AG20443 (cell line): ENCODE measurements at places on chromosomes 4 and X.

DNA sequence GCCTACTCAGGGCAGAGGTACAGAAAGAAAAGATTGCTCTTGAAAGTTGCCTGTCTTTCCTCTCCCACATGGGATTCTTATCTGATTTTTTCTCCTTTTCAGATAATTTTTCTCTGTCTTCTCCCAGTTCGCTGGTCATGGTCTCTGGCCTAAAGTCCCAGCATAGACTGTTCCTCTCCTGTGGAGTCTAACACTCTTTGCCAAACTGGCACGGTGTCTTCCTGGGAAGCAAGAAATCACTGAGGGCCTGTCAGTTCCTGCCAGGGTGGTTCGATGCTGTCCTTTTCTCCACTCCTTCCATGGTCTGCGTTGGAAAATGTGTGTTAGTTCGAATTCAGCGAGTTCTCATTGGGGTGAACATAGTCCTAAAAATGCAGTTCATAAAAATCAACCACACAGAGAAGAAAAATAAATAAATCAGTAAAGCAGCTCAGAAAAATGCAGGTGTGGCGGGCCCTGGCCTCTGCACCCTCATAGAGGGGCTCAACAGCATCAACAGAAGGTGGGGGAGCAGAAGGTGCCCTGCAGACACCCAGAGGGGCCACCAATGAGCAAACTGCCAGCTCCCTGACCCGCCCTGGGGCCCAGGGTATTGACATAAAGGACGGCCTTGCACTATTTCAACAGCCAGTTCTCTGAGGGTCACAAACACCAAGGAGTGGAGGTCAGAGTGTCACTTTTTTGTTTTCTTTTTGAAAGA lies 2.1 kb downstream of the RGN start:
- DNase-seq = no peak

DNA sequence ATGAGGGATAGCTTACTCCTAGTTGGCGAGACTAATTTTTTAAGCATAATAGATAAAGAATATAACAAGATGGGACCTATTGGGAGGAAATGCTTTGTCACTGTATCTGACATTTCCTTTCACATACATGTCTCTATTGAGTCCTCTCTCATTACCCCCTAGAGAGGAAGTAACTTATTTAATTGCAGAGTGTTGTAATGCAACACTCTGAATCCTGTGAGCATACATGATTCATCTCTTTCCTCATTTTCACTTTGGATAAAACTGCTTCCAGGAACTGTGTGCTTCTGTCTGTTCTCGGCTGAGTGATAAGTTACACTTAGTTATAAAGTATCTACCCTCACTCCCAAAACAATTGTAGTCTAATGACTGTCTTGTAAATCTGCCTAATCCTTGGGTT lies 266.1 kb upstream of the ANXA10 start:
- DNase-seq = no peak

GRCh38 chr4:4427121-4427870 lies 40.4 kb downstream of the NSG1 start:
- DNase-seq = no peak

GRCh38 chrX:18354369-18355223 lies at the start of gene SCML2:
TSS of gene SCML2 (minus strand) at chrX:18354688. CDS start at chrX:18334071, 20,617 bp downstream.
- peak; percentile 73 for DNase-seq

DNA sequence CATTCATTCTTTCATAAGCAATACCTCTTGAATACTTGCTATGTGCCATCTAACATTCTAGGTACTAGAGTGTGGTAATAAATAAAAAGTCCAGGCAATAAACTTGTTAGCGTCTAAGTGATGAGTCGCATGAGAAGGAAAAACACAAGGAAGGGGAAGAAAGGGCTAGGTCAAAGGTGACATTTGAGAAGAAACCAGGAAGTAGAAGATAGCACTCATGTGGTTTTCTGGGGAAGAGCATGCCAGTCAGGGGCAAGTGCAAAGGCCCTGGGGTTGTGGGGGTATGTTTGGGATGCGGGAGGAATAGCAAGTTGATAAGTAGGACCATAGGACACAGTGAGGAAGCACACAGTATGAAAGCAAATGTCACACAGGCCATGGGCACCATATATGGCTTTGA lies 157.0 kb downstream of the TSPAN5 start:
- no peak for DNase-seq

- DNase-seq = peak; percentile 62
Measured at GRCh38 chrX:17521871-17522693, 147.1 kb downstream of the NHS start.

- DNase-seq = no peak
Measured at GRCh38 chrX:154549766-154550165, 2.3 kb downstream of the IKBKG start.

DNA sequence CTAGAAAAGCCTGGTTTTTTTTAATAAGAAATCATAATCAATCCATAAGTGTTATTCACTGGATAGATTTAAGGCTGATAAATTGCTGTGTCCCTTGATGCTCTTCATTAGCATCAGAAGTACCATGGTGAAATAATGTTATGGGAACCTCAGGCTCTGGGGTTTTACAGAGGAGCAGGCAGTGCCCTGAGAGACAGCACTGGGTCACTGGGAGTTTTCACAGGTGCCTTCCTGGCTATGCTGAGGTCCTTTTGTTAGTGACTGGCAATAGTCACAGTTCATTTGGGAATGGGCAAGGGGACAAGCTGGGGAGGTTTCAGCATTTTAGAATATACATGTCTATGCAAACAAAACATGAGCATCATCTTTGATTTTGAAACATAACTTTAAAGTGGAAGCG lies 38.6 kb downstream of the ANK2 start:
- DNase-seq = no peak

DNA sequence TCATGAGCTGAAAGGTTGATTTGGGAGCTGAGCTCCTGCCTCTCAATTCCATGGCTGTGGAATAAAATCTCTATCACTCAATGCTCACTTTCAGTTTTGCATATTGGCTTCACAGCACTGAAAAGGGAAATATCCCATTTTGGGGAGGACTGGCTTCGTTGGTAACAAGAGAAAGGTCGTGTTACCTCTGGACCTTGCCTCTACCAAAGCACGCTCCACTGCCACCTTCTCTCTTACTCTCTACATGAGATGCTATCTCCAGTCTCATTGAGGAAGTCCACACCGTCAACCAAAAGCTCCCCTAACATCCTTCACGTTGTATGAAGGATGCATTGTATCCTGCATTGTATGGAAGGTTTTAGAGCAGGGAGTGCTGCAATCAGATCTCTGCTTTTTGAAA lies 195.0 kb upstream of the LDB2 start:
- no peak for DNase-seq

GRCh38 chr4:2934077-2934812 lies 29.0 kb downstream of the NOP14 start:
- peak; percentile 86 for DNase-seq
